ENCODE measurements at places on chromosomes 1 and 21. TPM values are rescaled to one million over a fixed set of nuclear protein-coding genes. Genes with fewer than 3 reads are reported as not detected.

- DNase-seq, result no peak
Measured at GRCh38 chr1:182083851-182084486, 22.5 kb upstream of the ZNF648 start.

DNA sequence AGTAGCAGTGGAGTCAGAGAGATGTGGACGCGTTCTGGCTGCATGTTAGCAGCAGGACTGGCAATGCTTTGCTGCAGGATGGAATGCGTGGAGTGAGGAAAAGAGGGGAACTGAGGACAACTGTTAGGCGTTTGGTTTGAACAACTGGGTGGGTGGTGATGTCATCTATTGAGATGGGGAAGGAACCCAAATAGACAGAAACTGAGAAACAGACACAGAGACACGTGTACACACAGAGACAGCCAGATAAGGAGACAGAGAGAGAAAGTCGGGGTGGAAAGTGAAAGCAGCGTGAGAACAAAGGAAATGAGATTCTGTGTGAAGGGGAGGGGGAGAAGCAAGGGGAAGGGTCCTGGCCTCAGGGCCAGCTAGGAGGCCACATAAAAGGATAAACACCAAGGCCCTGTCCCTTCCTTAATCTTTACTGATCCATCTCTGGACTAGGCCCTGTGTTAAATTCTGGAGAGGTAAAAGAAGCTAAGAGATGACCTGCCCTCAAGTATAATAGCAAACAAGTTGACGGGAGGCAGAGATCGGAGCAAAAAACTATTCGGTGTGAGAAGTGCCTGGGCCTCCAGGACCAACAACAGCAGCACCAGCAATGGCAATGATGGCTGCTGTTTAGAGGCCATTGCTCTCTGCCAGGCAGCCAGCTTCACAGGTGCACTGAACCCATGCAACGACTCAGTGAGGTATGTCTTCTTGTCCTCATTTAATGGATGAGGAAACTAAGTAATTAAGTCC, 31.6 kb downstream of the VWA5B1 start:
- peak; percentile 35 for DNase-seq

DNA sequence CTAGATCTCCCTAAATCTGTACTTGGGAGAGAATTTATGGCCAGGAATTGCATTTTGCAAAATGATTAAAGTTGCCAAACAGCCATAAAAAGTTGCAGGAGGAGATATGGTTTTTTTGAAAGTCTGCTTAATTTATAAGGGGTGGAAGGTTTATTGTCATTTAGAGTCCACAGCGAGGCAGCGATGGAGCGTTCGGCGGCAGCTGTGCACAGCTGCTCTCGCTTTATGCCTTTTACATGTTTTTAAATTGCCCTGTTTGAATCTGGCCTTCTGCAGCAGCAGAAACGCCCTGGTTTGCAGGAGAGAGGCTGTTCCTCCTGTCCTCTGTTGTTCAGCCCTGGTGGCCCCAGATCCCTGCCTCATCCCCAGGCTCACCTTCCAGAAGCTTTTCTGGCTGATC, 144.9 kb upstream of the POU3F1 start:
- no peak for DNase-seq

DNA sequence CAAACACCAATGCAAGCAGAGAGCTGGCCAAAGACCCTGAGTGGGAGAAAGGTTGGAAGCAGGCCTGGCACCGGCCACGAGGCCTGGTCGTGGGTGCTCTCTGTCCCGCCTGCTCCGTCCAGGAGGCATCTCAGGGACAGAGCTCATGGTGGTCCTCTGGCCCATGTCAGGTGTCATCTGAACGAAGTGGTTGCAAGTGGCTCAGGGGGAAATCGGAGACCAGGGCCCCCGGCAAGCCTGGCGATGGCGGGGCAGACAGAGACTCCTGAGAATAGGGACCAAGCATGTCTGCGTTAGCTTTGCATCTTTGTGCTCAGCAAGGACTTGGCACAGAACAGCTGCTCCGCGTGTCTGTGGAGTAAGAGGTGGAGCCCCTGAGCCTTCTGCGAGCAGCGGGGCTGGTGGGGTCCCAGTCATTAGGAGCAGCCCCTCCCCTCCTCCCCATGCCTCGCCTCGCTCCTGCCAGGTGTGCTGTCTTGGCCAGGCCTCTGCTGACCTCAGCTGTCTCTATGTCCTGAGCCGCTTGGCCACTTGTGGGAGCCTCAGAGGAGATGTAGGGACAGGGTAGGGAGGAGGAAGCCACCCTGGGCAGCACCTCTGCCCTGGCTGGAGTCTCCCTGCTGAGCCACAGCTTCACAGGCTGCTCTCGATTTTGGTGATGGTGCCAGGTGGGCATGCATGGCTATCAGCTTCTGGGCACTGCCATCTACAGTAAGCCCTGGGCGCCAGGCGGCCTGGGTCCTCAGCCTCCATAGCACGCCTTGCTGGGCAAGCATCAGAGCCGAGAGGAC, 362.9 kb upstream of the VAMP3 start:
- DNase-seq, result no peak

GRCh38 chr1:93004566-93005251, 43.4 kb upstream of the DIPK1A start:
- no peak for DNase-seq

DNA sequence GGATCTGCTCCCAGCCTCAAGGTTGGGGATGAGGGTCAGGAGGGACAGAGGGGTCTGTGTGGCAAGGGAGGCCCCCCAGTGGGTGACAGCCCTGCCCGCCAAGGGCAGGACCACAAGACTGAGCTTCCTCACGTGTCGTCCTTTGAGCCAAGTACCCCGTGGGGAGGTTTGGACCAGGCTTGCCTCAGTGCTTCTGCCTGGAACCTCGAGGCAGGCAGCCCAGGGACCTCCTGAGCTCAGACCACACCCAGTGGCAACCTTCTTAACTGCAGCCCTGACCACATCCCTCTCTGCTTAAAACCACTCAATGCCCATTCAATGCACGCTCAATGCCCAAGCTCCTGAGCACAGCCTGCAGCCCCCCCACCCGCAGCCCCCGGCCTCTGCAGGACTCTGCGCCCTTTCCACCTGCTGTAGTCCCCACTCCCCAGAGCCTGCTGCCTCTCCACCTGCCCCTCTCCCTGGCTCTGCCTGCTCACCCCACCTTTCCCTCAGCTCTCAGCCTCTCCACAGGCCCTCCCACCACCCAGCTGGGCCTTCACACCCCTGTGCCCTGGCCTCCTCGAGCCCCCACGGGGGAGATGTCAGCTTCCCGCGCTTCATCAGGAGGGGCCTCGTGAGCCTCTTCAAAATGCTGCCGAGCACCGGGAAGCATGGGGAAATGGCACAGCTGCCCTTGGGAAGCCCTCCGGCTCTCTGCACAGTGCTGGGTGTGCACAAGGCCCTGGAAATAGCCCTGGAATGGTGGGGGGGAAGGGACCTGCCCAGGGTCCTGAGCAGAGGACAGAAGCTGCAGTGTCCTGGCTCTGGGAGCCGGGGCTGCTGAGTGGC, 129.3 kb upstream of the VAMP3 start:
- DNase-seq, result no peak

DNA sequence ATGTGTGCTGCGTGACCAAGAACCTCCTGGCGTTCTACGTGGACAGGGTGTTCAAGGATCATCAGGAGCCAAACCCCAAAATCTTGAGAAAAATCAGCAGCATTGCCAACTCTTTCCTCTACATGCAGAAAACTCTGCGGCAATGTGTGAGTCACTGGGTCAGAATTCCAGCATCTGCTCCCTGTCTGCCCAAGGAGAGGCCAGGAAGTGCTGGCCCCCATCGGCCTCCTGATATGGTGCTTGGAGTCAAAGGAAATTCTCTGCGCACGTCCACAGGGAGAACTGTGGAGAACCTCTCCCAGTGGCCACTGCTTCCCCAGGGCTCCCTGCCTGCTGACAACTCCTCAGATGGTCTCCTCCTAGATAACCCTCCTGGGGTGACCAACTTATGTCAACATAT, 25.6 kb upstream of the IL20 start:
- DNase-seq, result no peak

DNA sequence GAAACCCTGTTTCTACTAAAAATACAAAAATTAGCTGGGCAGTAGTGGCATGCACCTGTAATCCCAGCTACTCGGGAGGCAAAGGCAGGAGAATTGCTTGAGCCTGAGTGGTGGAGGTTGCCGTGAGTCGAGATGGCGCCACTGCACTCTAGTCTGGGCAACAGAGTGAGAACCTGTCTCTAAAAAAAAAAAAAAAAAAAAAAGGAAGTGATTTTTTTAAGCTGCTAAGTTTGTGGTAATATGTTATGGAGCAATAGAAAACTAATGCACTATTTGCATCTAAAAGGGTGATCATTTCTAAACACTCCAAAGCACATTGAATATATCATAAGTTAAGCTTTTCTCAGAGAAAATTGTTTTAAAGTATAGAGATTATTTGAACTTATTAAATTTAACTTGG, 244.8 kb upstream of the SPAG17 start:
- no peak for DNase-seq

GRCh38 chr1:8152731-8153702, 126.9 kb upstream of the ERRFI1 start:
- peak; percentile 73 for DNase-seq

- no peak for DNase-seq
Measured at GRCh38 chr1:244041466-244042120, 9.5 kb upstream of the ZBTB18 start.

- DNase-seq, result peak; percentile 51
Measured at GRCh38 chr1:111275079-111275478, 15.6 kb upstream of the CHIA start.

GRCh38 chr1:209629621-209630382, 22.4 kb downstream of the LAMB3 start:
- no peak for DNase-seq

DNA sequence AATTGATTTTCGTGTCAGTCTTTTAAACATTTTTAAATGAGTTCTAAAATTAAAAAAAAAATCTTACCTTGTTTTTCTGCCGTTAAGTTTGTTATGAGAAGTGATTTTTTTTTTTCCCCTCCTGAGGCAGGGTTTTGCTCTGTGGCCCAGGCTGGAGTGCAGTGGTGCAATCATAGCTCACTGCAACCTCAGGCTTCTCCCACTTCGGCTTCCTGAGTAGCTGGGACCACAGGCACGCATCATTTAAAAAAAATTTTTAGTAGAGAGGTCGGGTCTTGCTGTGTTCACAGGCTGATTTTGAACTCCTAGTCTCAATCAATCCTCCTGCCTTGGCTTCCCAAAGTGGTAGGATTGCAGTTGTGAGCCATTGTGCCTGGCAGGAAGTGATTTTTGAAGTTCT, 41.1 kb downstream of the MTR start:
- no peak for DNase-seq

LAMB3 gene
- total RNA-seq, result 0.60 TPM

RGS13 gene
- not detected for total RNA-seq

C1QTNF12 gene
- 2.6 TPM for total RNA-seq

OR6F1 gene
- total RNA-seq, result not detected

FOXD3 gene
- total RNA-seq, result not detected

DAB1 gene
- not detected for total RNA-seq

All from activated CD8-positive, alpha-beta T cell treated with anti-CD3 and anti-CD28 coated beads for 36 hours (primary cell).